ENCODE measurements at places on chromosomes 1 and 21.

- no peak for DNase-seq
Measured at GRCh38 chr1:10051656-10052055, 18.9 kb downstream of the UBE4B start.

- DNase-seq = no peak
Measured at GRCh38 chr1:40684669-40685068, 6.8 kb upstream of the NFYC start.

DNA sequence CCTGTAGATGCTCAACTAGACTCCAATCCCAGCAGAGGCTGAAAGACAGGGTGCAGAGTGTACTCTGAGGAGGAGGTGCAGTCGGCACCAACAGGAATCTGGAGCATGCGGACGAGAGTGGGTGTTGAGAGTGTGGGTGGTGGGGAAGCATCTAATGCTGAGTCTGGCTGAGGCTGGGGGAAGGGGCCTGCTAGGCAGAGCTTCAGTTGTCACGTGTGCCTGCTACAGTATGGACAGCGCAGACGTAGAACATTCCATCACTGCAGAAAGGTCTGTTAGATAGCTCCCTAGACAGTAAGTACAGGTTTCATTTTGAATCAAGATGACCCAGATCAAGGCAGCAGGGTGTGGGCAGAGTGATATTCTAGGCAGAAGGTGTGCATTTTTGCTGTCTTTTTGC lies 23.1 kb downstream of the SNAP47 start:
- DNase-seq = peak; percentile 34

DNA sequence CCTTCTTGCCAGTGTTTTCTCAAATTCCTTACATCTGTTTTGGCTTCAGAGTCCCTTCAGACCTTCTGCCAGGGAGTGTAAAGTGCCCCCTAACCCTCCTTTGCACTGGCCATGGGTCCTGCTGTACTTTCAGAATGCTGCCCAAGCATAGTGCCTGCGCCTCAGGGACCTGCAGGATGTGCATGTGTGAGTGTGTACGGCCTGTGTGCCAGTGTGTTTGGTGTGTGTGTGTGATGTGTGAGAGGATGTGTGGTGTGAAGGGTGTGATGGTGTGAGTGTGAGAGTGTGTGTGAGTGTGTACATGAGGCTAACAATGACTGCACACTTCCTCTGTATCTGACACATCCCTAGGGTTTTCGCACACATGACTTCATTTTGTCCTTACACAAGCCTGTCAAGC lies 265.8 kb upstream of the RAB4A start:
- no peak for DNase-seq

GRCh38 chr1:182210417-182210816 lies 148.9 kb upstream of the ZNF648 start:
- DNase-seq = no peak

GRCh38 chr1:156676820-156677615 lies at the start of gene NES:
NES (minus strand) TSS chr1:156677407; CDS start chr1:156677264, 143 bp downstream.
- DNase-seq = peak; percentile 53

DNA sequence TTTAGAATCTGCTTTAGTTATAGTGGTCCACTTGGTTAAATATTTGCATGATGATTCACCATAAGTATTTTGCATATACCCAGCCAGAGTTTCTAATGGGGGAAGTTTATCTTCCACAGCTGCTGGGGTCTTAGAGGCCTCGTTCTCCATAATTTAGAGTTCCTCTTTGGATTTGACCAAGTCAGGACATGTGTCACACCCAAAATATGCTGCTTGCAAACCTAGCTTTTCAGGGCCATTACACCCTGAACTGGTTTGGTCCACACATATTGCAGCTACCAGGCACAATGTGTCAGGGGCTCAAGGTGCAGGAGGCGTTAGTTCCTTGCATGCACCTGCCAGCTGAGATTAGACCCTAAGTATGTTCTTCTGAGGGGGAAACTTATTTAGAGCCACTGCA lies 17.1 kb upstream of the FMO4 start:
- no peak for DNase-seq

DNA sequence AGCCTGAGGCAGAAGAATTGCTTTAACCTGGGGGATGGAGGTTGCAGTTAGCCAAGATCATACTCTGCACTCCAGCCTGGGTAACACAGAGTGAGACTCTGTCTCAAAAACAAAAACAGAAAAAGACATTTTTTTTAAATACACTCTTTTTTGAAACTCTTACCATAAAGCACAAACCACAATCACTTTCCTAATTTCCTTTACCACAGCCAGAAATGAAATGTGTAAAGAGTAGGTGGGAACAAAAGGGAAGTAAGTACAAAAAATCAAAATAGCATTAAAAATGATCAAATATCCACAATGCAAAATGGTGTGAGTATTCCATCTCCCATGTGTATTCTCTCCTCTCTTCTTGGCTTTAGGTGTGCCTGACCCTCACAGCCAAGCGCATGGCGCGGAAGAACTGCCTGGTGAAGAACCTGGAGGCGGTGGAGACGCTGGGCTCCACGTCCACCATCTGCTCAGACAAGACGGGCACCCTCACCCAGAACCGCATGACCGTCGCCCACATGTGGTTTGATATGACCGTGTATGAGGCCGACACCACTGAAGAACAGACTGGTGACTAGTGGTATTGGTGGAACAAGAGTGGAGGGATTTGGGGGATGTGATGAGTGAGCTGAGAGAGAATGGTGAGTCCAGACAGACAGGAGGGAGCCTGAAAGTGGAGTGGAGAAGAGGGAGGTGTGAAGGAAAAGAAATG lies 14.9 kb downstream of the ATP1A4 start:
- DNase-seq = no peak

- peak; percentile 36 for DNase-seq
Measured at GRCh38 chr1:7070389-7071029, 285.3 kb downstream of the CAMTA1 start.

- DNase-seq = peak; percentile 84
Measured at GRCh38 chr1:155989242-155990004, 11.1 kb upstream of the ARHGEF2 start.

GRCh38 chr1:117339866-117340700 lies 27.2 kb upstream of the MAN1A2 start:
- no peak for DNase-seq

DNA sequence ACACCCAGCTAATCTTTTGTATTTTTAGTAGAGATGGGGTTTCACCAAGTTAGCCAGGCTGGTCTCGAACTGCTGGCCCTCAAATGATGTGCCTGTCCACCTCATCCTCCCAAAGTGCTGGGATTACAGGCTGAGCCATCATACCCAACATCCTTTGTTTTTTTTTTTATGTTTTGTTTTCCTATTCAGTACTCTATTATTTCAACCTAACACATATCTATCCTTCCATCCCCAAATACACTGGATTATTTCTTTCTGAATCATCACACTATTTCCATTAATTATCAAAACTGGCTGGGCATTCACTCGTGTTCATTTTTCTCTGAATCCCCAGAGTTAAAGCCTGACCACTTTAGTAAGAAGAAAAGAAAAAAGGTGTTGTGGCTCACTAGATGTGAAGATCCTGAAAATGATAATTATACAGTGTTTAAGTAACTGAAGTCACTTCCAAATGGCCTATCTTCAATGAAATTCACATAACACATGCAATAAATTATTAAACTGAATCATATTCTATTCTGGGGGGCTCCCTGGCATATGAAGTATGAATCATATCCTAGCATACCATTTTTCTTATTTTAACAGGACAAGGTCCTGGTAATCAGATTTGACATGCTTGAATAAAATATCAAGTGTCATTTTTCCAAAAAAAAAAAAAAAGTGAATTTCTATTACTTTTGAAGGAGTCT lies 1754.2 kb downstream of the BRINP3 start:
- no peak for DNase-seq

DNA sequence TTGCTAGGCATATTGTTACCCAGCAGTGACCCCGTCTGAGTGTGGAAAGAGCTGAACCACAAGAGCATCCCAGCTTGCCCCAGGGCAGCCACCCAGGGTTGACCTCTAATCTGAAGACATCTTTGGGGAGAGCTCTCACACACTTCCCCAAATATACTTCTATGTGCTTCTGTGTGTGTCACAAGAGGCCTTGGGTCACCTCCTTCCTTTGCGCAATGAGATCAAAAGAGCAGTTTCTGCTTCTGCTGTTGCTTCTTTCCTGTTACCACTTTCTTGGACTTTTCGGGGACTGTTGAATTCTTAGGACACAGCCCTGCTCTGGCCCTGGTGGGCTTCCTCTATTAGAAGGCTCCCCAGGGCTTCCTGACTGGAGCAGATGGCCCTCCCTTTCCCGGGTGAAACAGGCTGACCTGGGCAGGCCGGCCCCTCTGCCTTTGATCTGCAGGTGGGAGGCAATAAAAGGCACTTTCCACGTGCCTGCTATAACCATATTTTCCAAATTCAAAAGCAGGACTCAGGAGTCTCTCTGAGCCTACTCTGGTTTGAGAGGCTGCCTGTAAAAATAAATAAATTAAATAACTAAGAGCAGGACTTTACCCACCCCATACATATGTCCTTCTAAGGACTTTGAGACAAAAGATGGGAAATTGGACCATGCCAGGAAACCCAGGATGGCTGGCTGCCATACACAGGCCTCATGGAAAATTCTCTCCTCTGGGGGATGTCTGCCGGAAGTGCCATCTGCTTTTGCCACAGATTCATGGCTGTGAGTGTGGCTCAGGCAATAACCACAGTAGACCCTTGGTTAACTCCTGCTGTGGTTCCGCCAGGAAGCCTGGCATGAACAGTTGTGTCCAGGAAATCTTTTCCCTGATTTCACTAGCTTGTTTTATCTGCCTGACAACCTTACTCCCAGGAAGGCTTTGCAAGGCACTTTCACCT lies 28.3 kb upstream of the RCSD1 start:
- DNase-seq = peak; percentile 3

GRCh38 chr1:114352797-114353196 lies 158.2 kb downstream of the TRIM33 start:
- DNase-seq = no peak

GRCh38 chr1:89085781-89086180 lies 20.8 kb upstream of the GBP1 start:
- DNase-seq = no peak

GRCh38 chr21:45042664-45043161 lies 31.7 kb upstream of the ADARB1 start:
- no peak for DNase-seq

DNA sequence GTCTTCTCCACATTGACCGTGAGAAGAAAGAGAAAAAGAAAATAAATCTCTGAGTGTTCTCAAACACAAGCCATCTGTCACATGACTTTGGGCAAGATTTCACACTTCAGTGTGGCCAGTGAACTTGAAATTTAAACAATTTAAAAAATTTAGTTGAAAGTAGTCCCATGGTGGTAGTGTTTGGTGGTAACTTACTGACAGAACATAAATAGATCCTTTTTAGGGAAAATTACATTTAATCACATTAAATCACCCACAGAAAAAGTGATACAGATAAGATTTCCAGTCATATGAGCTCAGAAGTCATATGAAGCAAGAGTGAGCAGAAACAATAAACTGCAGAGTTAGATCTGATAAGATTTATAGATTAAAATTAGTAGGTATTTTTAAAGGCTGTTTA lies 31.9 kb upstream of the SGIP1 start:
- DNase-seq = no peak

DNA sequence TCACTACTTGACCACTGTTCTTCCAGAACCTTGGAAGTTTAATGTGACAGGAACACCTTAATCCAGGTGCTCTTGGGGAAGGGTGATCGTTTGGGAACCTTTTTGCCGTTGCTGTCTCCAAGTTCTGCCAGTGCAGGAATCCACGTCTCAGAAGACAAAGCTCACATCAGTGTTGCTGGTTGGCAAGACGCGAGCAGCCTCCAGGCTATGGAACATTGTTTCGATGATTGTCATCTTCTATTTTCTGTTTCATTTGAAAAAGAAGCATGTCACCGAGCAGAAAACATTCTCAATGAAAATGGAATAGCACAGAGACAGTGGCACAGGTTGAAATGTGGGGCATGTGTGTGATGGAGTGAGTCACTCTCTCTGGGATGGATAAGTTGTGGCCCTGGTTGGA lies 11.7 kb downstream of the STUM start:
- no peak for DNase-seq

DNA sequence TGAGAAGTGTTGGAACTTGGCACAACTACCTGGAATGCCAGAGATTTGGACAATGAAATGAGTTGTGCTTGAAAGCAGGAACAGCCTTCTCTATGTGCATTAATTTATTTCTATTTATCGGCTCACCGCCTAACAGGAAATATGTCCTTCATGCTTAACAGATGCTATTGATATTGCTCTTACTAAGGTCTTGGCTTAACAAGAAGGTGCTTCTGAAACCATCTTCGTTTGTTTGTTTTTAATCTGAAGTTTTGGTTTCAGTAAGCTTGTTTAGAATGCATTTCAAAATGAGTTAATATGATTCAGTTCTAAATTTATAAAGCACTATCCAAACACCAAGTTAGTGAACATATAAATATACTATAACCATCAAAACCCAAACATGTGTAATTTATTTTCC lies 898.3 kb upstream of the B3GALT2 start:
- DNase-seq = no peak

DNA sequence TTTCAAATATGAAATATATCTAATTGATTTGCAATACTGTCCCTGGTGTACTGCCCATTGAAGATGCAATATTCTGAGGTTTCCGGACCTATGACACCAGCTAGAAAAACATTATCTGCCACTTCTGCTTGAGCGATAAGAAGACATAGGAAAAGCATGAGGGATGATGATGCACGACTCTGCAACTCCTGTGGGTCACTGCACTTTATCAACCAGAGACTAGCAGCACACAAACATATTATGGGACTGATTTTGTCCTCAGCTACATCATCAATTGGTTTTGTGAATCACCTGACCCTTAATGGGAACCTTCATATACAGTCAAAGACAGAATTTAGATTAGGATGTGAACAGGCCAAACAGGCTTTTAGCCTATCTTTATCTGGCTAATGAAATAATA lies 13.8 kb upstream of the KCNA3 start:
- DNase-seq = no peak

DNA sequence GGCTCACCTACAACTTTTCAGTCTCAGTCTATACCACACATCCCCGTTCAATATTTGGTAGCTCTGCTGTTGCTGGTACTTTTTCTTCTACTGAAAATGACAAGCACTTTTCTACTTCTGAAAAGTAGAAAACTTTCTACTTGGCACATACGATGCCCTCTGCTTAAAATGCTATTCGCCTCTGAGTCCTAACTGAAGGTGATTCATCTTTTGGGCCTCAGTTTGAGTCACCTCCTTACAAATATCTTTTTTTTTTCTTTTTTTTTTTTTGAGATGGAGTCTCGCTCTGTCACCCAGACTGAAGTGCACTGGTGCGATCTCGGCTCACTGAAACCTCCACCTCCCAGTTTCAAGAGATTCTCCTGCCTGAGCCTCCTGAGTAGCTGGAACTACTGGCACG lies 136.0 kb upstream of the CYYR1 start:
- no peak for DNase-seq

DNA sequence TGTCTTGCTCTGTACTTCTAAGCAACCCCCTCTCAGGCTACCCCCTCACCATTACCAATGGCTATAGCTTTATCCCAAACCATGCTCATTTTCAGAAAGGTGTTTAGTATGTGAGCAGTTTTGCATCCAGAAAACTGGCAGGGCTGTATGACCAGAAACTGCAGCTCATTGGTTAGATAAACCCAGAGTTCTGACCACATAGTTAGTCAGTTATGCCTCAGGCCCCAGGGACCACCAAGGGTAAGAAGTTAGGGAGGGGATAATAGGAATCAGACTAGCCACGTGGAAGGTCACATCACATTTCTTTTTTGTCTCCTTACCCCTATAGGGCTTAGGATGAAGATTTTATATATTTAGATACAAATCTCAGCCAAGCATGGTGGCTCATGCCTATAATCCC lies 1.2 kb downstream of the ITGA10 start:
- no peak for DNase-seq

Data from hippocampal formation (tissue), 2 donors.